MCF 10A (cell line): ENCODE measurements at places on chromosomes 7 and 10. TPM values are rescaled to one million over a fixed set of nuclear protein-coding genes. Genes with fewer than 3 reads are reported as not detected.

- DNase-seq: peak; percentile 26
- H3K4me3 ChIP-seq: no peak overlapping the region
- H3K4me1 ChIP-seq: peaks cover 4% of the 10 kb centered on the region
- no peaks in the 10 kb centered on the region for H3K27me3 ChIP-seq
- no peaks in the 10 kb centered on the region for H3K36me3 ChIP-seq
Observed at GRCh38 chr7:105916603-105917002, 40.2 kb upstream of the ATXN7L1 start.

DNA sequence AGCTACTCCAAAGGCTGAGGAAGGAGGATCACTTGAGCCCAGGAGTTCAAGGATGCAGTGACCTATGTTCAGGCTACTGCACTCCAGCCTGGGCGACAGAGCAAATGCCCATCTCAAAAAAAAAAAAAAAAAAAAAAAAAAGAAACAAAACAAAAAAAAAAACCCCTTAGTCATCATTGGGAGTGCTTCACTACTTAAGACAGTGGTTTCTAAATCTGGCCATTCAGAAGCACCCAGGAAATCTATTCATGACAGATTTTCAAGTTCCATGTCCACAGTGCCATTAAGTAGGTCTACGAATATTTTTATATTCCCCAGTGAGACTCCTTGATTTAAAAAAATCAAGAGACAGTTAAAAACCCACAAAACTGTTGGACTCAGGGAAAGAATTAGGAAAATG, 182.9 kb downstream of the PIP4K2A start:
- no peaks in the 10 kb centered on the region for H3K4me1 ChIP-seq
- H3K4me3 ChIP-seq: no peak overlapping the region
- no peaks in the 10 kb centered on the region for H3K27me3 ChIP-seq
- DNase-seq: no peak
- H3K36me3 ChIP-seq: no peaks in the 10 kb centered on the region

DNA sequence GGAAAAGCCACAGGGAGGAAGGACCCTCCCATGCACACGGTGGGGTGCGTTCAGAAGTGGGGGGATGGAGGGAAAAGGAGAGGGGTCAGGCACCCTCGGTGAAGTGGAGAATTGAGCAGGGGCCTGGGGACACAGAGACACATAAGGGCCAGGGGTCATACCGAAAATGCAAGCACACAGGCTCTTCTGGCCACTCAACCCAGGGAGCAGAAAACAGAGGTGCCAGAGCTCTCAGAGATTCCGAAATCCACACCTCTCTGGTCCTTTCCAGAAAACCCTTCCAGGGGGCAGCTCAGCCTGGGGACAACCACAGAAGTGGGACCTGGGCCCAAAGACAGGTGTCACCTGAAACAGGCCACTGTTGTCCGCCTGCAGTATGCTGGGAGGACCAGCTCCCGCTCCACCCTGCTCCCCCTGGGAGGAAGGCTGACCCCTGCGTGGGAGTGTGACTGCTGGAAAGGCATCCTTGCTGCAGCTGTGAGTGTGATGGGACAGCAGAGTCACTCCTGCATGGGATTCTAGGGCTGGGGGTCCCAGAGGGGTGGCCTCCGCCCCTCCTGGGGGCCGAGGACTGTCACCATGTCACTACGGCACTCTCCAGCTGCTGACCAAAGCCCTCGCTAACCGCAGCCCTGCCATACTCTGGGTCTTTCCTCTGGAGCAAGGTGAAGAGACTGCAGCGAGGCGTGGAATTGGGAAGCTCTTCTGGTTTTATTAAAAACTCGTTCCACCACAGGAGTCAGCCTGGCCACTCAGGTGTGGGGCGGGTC, 63.1 kb downstream of the TMEM209 start:
- no peak overlapping the region for H3K4me3 ChIP-seq
- no peaks in the 10 kb centered on the region for H3K27me3 ChIP-seq
- H3K36me3 ChIP-seq: peaks cover 15% of the 10 kb centered on the region
- peaks cover 7% of the 10 kb centered on the region for H3K4me1 ChIP-seq

The GRM3 gene
- not detected in 2 replicates for total RNA-seq
